Activated CD8-positive, alpha-beta T cell treated with anti-CD3 and anti-CD28 coated beads for 36 hours (primary cell): ENCODE measurements at places on chromosomes 4 and X.

DNA sequence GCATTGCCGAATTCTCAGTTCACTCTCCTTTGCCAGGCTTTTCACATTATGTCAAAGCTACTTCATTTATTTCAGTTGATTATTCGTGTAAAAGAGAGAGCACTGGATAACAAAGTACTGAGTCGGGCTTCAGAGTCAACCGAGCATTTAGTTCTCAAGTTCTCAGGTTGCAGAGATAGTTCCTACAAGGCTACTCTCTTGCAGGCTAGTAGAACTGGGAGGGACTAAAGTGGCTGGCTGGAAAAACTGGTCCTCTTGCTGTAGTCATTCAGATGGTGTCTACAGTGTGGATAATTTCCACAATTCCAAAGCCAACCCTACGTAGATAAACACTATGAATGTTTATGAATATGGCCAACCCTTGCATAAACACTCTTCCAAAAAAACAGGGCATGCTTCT lies 4.6 kb upstream of the CCNG2 start:
- DNase-seq: no peak

GRCh38 chr4:109967798-109968520 lies 55.3 kb downstream of the EGF start:
- no peak for DNase-seq

DNA sequence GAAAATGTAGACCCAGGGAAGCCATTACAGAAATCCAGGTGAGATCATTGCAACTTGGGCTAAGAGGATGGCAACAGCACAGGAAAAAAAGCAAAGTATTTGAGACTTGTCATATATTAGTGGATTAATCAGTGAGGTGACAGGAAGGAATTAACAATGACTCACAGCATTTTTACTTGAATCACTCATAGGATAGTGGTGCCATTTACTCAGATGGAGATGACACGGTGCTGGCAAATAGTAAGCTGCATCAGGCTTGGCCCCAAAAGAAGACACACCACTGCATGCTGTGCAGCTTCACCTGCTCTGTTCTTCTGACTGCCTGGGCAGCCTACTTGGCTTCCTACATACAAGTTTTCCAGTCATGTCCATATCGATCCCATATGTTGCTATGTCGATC lies 144.8 kb downstream of the FRYL start:
- DNase-seq: peak; percentile 52

GRCh38 chr4:65646136-65646535 lies 24.2 kb downstream of the EPHA5 start:
- no peak for DNase-seq

GRCh38 chr4:115484479-115484878 lies 371.1 kb upstream of the NDST4 start:
- DNase-seq: no peak

DNA sequence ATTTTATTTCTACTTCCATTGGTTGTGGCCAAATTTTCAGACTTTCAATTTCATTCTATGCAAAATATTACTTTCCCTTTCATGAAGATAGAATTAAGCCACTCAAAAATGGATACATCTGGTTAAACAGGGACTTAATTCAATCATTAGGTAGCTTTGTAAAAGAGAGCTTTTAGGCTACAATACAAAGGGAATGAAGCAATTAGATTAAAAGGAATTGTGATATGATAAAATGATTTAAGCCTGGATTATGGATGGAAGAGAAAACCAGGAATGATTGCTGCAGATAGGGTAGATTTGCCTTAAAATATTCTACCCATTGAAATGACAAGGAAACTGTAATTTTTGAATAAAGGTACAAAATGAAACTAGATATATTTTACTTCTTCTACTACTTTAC lies 134.6 kb upstream of the PDHA2 start:
- DNase-seq: no peak

GRCh38 chr4:108166038-108166437 lies 2.7 kb downstream of the LEF1 start:
- peak; percentile 77 for DNase-seq

- DNase-seq: no peak
These were observed 52.9 kb downstream of the ARHGAP24 start for GRCh38 chr4:85527815-85528214.

GRCh38 chr4:156999175-156999517 lies 27.5 kb upstream of the PDGFC start:
- DNase-seq: no peak
